ENCODE measurements at places on chromosomes 6 and 20. TPM values are rescaled to one million over a fixed set of nuclear protein-coding genes. Genes with fewer than 3 reads are reported as not detected.
A peak's percentile ranks its signal among the peaks of the same experiment; 100 is the strongest.

DNA sequence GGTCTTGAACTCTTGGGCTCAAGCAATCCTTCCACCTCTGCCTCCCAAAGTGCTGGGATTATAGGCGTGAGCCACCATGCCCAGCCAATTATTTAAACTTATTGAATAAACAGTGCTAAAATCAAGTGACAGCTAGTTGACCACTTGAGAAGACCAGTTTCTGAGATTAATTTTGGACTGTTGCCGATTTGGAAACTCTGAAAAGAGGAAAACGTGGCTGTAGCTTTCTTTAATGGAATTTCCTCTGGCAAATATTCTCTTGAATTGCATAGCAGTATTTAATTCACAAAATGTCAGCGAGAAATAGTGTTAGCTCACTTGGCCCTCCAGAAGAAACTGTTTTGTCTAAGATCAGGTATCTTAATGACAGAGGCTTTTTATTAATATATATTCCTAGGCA lies 754.5 kb downstream of the HDGFL1 start:
- H3K4me3 ChIP-seq, result no peak overlapping the region
- no peak for DNase-seq
- no peaks in the 10 kb centered on the region for H3K4me1 ChIP-seq
- peaks cover 6% of the 10 kb centered on the region for H3K36me3 ChIP-seq
- peaks cover 1% of the 10 kb centered on the region for H3K27me3 ChIP-seq
- no peak overlapping the region for H3K27ac ChIP-seq

DNA sequence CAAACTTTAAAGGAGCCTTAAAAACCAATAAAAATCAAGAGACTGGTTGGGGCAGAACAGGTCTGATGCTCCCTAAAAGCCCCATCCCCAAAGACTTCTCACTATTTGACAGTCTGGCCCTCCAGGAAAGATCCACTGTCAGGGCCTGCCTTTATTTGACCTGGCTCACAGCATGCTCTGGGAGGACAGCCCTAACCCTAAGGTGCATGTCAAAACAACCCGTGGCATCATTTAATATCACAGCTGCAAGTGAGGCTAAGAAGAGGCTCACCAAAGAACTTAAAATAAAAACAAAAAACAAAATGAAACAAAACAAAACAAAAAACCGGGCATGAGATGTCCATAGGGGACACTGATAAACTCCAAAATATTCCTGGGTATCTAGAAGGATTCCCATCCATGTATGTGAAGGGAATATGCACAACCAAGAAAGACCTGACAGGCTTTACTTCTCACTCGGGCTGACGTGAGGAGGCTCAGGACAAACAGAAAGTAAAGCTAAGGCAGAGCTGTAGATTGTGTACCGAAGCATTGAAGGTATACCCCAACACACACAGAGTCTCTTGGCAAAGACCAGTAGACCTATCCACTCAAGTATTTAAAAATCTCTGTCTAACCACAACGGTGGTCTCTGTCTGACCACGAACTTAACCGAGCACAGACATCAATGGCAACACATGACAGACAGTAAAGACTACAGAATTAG lies 57.3 kb downstream of the AHI1 start:
- peaks cover 10% of the 10 kb centered on the region for H3K4me1 ChIP-seq
- no peaks in the 10 kb centered on the region for H3K36me3 ChIP-seq
- no peak overlapping the region for H3K27ac ChIP-seq
- DNase-seq, result no peak
- no peaks in the 10 kb centered on the region for H3K27me3 ChIP-seq

DNA sequence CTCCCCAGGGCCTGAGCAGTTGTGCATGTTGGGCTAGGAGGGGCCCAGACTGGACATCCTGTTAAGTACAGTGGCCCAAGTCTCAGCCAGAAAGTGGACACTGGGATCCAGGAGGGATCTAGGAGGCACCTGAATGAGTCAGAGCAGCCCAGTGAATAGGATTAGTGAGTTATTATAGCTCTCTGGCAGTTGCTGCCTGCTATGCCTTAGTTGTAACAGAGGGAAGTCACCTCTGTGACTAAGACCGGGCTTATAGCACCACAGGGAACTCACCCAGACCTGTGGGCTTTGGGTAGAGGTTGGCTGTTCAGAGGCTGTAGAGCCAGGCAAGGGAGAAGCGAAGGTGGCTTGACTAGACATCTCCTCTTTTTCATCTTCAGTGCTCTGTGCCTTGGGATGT lies 39.0 kb upstream of the AAR2 start:
- no peak overlapping the region for H3K27ac ChIP-seq
- H3K27me3 ChIP-seq, result no peaks in the 10 kb centered on the region
- H3K4me3 ChIP-seq, result no peak overlapping the region
- no peaks in the 10 kb centered on the region for H3K36me3 ChIP-seq

DNA sequence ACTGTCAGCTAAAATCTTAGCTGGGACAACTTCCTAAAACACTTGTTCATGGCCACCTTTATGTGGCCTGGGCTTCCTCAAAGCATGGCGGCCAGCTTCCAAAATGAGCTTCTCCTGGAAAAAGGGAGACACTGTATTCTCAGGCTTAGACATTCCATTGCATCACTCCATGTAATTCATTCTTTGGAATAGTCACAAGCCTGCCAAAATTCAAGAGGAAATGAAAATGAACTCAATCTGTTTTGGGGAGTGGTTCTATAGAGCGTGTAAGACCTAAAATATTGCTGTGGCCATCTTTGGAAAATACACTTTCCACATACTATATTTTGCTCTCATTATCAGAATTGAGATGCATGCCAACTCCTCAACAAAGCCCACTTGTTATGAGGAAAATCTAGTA lies 687.0 kb downstream of the KIF16B start:
- no peak overlapping the region for H3K27ac ChIP-seq
- DNase-seq, result no peak
- no peaks in the 10 kb centered on the region for H3K4me1 ChIP-seq

DNA sequence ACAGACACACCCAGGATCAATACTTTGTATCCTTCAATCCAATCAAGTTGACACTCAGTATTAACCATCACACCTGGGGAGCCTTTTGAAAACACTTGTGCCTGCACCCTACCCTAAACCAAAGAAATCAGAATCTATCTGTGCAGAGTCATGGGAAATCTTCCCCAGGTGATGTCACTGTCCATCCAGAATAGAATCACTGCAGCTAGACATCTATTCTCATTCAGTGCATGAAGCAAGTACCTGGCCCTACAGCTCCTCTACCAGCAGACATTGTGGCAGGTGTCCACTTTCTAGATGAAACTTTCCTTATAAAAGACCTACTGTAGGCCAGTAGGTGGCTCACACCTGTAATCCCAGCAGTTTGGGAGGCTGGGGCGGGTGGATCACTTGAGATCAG lies 262.4 kb upstream of the MARCKS start:
- H3K4me1 ChIP-seq, result peaks cover 19% of the 10 kb centered on the region
- H3K36me3 ChIP-seq, result no peaks in the 10 kb centered on the region
- H3K27me3 ChIP-seq, result no peaks in the 10 kb centered on the region
- H3K27ac ChIP-seq, result no peak overlapping the region

DNA sequence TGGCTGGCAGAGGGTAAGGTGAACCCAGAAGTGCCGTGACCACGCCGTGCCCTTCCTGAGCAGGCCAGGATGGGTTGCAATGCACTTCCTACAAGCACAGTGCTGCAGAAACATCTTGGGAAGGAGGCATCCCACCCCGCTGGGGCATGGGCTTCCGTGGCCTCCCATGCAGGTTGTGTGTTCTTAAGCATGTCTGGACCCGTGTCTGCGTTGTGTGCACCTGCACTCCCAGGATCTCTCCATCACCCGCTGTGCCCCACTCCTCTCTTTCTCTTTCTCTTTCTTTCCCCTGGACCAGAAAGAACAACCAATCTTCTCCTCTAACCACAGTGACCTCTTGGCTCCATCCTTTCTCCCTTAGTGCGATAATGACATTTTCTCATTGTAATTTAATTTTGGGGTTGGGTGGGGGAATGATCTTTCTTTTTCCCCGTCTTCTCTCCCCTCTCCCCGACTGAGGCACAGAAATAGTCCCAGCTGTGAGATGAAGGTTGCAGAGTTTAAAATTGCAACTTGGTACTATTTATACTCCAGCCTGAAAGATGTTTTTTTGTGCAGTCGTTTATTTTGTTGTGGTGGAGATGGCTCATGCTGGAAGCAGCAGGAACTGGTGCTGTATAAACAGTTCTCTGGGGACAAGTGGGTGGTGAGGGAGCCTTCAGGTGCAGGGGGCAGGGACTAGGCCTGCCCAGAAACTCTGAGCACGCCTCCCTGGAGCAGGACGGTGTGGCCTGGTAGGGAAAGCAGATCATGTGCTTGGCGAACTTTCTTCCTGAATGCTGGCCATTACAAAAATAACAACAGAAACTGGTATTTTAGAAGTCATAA lies 20.5 kb downstream of the BCAS4 start:
- H3K27ac ChIP-seq, result peak overlapping the region; percentile 85
- DNase-seq, result peak; percentile 74
- peak overlapping the region; percentile 80 for H3K4me3 ChIP-seq
- no peaks in the 10 kb centered on the region for H3K27me3 ChIP-seq
- H3K4me1 ChIP-seq, result peaks cover 47% of the 10 kb centered on the region
- H3K36me3 ChIP-seq, result peaks cover 18% of the 10 kb centered on the region

DNA sequence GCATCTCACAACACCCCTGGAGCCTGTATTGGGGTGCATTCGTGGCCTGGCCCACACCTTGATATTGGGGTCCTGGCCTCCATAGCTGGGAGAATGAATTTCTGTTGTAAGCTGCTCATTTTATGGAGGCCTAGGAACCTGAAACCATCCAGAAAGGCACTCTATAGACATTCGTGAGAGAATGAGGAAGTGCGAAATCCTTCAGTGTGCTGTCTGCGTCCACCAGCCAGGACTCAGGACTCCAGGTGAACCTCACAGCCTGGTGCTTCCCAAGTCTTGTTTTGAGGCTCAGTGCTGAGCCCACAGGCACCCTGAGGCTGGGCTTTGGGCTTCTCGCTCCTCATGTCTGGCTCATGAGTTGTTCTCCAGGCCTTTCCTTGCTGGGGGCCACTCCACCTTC lies 11.9 kb upstream of the RBBP8NL start:
- no peak for DNase-seq
- H3K4me3 ChIP-seq, result no peak overlapping the region
- no peak overlapping the region for H3K27ac ChIP-seq
- H3K4me1 ChIP-seq, result no peaks in the 10 kb centered on the region

- H3K4me1 ChIP-seq, result peaks cover 9% of the 10 kb centered on the region
- H3K36me3 ChIP-seq, result no peaks in the 10 kb centered on the region
- peaks cover 26% of the 10 kb centered on the region for H3K27me3 ChIP-seq
- no peak overlapping the region for H3K4me3 ChIP-seq
Measured at GRCh38 chr6:52249078-52249477, 4.8 kb upstream of the IL17F start.

- peaks cover 43% of the 10 kb centered on the region for H3K4me1 ChIP-seq
- peak overlapping the region; percentile 3 for H3K4me3 ChIP-seq
- no peaks in the 10 kb centered on the region for H3K36me3 ChIP-seq
- DNase-seq, result peak; percentile 48
- no peaks in the 10 kb centered on the region for H3K27me3 ChIP-seq
- peak overlapping the region; percentile 65 for H3K27ac ChIP-seq
Measured at GRCh38 chr6:41970436-41970846, 28.8 kb upstream of the CCND3 start.

- H3K4me1 ChIP-seq, result no peaks in the 10 kb centered on the region
- H3K27me3 ChIP-seq, result peaks cover 63% of the 10 kb centered on the region
- no peak overlapping the region for H3K27ac ChIP-seq
- DNase-seq, result no peak
- no peaks in the 10 kb centered on the region for H3K36me3 ChIP-seq
Measured at GRCh38 chr20:49445176-49445575, 37.3 kb downstream of the KCNB1 start.

- H3K27me3 ChIP-seq, result no peaks in the 10 kb centered on the region
- DNase-seq, result no peak
- no peaks in the 10 kb centered on the region for H3K4me1 ChIP-seq
- H3K4me3 ChIP-seq, result no peak overlapping the region
- no peak overlapping the region for H3K27ac ChIP-seq
Measured at GRCh38 chr20:20562507-20562906, 149.9 kb downstream of the RALGAPA2 start.

- no peaks in the 10 kb centered on the region for H3K4me1 ChIP-seq
- H3K27me3 ChIP-seq, result peaks cover 23% of the 10 kb centered on the region
- DNase-seq, result no peak
- H3K36me3 ChIP-seq, result no peaks in the 10 kb centered on the region
Measured at GRCh38 chr20:19212821-19213502, 520 bp downstream of the SLC24A3 start.

GRCh38 chr6:169184419-169184818 lies 69.2 kb downstream of the THBS2 start:
- peaks cover 10% of the 10 kb centered on the region for H3K36me3 ChIP-seq
- no peak for DNase-seq
- peaks cover 21% of the 10 kb centered on the region for H3K4me1 ChIP-seq

DNA sequence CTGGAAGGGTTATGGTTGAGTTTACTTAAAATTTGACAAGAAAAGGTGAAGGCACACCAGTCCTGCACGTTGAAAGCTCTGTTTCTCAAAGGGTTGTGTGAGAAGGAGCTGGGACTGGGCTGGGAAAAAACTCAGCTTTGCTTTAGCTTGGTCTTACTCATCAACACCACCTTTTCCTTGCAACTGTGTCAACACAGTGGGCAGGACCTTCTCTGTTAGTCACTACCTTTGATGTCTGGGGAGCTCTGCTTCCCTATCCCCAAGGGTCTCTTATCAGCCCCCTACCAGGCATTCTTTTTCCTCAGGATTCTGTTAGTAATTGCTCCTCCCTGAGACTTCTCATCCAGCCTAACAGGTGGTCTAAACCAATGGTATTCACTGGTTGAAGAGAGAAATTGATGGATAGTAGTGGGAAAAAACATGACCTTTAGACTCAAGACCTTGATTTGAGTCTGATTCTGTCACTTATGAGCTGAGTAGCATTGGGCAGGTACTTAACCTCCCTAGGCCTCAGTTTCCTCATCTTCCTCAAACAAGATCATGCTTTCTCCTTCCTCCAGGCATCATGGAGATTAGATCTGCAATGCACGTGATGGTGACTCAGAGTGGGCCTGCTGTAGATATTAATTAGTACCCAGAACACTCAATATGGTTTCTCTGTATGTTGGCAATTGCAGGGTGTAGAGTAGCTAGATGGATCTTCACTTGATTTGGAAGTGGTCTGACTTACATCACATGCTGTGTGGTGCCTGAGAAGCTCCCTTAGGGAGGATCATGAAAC lies 17.2 kb upstream of the FOXA2 start:
- no peaks in the 10 kb centered on the region for H3K27me3 ChIP-seq
- H3K4me1 ChIP-seq, result no peaks in the 10 kb centered on the region
- H3K27ac ChIP-seq, result no peak overlapping the region
- H3K4me3 ChIP-seq, result no peak overlapping the region
- no peak for DNase-seq
- H3K36me3 ChIP-seq, result no peaks in the 10 kb centered on the region

GRCh38 chr6:135064586-135064985 lies 10.0 kb upstream of the HBS1L start:
- peaks cover 18% of the 10 kb centered on the region for H3K27me3 ChIP-seq
- no peak overlapping the region for H3K27ac ChIP-seq
- DNase-seq, result no peak

Gene LPIN3
- total RNA-seq, result 13.9 TPM

Gene DLGAP4
- total RNA-seq, result 137 TPM

Gene PBX2
- 50.1 TPM for total RNA-seq

Gene SLC22A23
- total RNA-seq, result 0.21 TPM

Gene ATRN
- 29.4 TPM for total RNA-seq

Gene LHFPL5
- not detected for total RNA-seq

Gene KHDRBS2
- not detected for total RNA-seq

Gene LIN28B
- not detected for total RNA-seq

Measured in HFFc6 (cell line).